ENCODE measurements at places on chromosomes 4 and X.

- no peak for DNase-seq
Measured at GRCh38 chr4:140102421-140102820, 51.6 kb downstream of the MAML3 start.

DNA sequence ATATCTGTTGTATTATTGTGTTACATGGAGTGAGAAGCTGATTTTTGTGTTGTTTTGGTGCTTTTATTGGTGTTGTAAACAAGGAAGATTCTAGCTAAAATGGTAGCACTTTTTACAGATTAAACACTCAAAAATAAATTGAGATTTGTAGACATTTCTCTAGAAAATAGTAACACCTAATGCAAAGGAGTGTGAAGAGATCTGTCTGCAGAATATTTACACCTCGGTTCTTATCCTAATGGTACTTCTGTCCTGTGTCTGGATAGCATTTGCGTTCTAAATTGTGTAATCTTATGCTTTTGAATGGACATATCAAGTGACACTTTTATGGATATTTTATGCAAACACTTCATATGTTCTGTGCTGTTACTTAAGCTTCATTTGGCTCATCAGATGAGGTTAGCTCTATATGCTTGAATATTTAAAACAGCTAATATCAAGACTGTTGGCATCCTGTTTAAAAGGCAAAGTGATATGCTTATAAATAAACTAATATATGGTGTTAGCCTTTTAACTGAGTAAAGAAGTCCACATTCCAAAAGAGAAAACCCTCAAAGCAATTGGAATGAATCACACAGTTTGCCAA lies 6.0 kb downstream of the PCDH7 start:
- no peak for DNase-seq

DNA sequence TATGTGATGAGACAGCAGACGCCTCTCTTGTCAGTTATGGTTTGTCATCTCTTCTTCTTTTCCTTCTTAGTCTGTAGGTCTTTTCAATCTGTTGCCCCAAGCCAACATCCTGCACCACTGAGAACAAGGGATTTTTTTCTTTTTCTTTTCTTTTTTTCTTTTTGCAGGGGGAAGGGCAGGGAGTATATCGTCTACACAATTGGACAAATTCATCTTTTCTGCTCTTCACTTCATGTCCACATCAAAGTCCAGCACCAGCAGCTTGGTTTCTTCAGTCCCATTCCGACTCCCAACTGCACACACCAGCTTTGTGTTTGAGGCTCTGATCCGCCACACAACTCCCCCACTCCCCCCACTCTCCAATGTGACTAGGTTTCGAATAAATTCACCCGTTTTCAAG lies 213.2 kb downstream of the FBXW7 start:
- DNase-seq = no peak

- DNase-seq = no peak
Measured at GRCh38 chr4:184461711-184462441, 12.5 kb downstream of the IRF2 start.

DNA sequence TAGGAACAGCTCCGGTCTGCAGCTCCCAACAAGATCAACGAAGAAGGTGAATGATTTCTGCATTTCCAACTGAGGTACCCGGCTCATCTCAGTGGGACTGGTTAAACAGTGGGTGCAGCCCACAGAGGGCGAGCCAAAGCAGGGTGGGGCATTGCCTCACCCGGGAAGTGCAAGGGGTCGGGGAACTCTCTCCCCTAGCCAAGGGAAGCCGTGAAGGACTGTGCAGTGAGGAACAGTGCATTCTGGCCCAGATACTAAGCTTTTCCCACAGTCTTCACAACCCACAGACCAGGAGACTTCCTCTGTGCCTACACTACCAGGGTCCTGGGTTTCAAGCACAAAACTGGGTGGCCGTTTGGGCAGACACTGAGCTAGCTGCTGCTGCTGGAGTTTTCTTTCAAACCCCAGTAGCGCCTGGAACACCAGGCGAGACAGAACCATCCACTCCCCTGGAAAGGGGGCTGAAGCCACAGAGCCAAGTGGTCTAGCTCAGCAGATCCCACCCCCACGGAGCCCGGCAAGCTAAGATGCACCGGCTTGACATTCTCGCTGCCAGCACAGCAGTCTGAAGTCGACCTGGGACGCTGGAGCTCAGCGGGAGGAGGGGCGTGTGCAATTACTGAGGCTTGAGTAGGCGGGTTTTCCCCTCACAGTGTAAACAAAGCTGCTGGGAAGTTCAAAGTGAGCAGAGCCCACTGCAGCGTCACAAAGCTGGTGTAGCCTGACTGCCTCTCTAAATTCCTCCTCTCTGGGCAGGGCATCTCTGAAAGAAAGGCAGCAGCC lies 84.6 kb downstream of the THOC2 start:
- peak; percentile 19 for DNase-seq

DNA sequence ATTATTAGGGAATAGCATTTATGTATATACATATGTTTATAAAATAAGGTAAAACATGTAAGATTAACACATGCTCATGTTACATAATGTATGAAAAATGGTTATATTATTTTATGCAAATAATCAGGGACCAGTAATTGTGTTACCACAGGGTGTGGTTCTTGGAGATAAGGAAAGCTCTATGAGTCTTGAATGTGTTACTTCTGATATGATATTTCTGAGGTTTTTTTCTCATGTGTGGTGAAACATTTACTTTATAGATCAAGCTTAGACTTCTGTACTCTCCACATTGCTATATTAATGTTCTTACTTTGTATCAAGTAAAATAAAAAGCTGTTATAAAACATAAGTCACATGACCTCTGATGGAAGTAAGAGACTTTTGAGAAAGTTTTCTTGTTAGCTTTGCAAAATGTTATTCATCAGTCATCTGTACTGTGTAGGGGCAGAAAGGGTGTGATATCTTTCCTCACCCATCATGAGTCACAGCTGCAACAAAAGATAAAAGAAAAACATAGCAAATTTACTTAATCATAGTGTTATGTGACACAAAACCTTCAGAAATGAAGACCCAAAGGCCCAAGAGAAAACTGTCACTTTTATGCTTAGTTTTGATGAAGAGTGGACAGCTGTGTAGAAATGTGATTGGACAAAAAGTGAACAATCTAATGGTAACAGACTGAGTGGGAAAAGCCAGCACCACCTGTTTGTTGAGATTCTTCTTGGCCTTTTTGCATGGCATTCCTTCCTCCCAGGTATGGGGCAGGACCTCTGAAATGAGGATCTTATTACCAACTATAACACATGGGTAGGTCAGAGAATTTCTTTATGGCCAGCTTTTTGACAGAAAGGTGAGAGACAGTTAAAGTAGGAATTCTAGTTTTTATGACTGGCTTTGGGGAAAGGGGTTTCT lies 632.3 kb downstream of the PDHA2 start:
- DNase-seq = no peak

GRCh38 chr4:161931089-161931488 lies 232.7 kb downstream of the FSTL5 start:
- DNase-seq = no peak

DNA sequence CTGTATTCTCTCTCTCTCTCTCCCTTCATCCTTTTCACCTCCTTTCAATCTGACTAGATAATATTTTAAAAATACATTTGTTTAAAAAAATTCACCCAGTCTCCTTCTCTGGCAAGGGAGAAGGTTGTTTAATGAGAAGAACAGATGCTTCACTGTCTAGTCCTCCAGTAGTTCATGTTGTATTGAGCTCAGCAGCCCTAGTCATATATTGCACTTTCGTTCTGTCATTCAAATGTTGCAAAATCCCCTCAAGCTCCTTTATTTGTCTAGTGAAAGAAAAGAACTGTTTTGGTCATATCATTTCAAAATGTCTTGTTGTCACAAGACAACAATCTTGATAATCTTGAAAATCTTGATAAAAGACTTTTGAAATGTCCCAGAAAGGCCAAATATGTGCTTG lies 248.0 kb downstream of the GALNTL6 start:
- no peak for DNase-seq

GRCh38 chrX:22314692-22315091 lies 42.0 kb downstream of the CBLL2 start:
- no peak for DNase-seq

DNA sequence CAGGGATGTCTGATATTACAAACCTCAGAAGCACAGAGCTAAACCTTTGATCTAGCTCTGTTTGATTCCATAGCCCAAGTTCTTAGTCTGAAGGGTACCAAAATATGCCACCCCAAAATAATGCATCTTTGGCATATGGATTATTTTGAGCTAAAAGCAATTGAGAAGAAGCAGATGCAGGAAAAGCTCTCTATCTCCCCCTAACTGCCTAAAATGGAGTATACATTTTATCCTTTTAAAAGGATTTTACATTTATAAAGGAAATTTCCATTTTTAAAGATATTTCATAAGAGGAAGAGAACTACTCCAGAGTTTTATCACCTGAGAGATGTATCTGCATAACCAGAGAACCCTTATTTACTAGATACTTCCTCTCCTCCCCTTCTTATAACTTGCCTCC lies 158.7 kb downstream of the ZNF674 start:
- no peak for DNase-seq

- DNase-seq = no peak
Measured at GRCh38 chr4:145278341-145279121, 98.1 kb upstream of the OTUD4 start.

GRCh38 chr4:180081072-180081471 lies 2162.1 kb upstream of the TENM3 start:
- DNase-seq = no peak

DNA sequence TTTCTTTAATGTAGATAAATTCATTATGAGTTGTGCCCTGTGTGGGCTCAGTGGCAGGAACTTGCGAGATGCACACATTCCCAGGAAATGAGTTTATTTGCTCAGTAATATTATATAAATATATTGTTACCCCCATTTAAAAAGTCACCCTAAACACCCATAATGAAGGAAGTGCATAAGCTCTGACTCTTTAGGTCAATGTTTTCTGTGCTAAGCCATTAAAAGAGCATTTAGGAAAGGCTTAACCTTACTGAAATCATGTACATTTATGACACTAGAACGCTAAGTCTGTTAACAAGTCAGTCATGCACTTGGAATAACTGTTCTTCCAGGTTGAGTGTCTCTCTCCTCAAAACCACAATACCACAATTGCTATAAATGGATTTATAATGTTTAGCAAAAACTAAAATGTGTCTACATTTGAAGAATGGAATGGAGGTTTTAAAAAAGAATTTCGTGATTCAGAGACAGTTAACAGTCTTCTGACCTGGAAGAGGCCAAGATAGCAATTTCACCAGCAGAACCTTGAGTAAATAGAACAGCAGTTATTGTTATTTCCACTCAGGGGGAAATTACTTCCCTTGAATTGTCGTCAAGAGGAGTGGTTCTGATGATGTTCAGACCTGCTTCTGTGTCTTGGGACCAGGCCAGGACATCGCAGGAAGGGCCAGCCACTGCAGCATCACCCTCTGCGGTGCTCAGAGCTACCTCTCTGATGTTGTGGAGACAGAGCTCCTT lies 91.1 kb upstream of the VEGFC start:
- no peak for DNase-seq

- DNase-seq = no peak
Measured at GRCh38 chr4:104492183-104492771, 2.4 kb downstream of the CXXC4 start.

DNA sequence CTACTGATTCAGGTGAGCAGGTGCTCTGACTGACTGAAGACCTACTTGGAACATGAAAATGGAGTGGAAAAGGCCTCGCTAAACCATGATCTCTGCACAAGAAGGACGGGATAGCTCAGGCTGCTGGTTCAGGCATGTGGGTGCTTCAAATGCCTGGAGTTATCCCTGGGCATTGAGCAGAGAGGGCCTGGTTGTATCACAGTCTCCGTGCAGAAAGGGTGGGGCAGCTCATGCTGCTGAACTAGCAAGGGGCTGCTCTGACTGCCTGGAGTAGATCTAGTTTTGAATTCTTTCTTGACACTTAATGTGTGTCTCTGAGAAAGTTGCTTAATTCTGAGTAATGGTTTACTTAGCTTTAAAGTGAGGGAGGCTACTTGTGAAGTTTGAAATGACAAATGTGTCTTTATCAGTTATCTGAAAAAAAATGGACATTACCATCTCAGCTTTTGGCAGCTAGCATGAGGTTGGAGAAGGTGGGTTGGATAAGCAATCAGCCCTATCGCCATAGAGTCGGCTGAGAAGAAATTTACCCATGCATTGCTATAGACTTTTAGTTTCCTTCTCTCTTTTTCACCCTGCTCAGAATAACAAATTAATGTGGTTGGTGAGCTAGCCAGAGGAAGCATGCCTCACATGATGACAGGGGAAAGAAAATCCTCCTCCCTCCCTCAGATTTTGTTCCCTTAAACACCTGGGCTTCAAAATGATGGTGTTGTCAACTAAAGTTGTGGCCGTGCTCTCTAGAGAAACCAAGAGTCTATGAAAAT lies 832.4 kb downstream of the STIM2 start:
- DNase-seq = no peak
